Left renal pelvis (tissue), 4 donors: ENCODE measurements at places on chromosomes 6 and 20.

DNA sequence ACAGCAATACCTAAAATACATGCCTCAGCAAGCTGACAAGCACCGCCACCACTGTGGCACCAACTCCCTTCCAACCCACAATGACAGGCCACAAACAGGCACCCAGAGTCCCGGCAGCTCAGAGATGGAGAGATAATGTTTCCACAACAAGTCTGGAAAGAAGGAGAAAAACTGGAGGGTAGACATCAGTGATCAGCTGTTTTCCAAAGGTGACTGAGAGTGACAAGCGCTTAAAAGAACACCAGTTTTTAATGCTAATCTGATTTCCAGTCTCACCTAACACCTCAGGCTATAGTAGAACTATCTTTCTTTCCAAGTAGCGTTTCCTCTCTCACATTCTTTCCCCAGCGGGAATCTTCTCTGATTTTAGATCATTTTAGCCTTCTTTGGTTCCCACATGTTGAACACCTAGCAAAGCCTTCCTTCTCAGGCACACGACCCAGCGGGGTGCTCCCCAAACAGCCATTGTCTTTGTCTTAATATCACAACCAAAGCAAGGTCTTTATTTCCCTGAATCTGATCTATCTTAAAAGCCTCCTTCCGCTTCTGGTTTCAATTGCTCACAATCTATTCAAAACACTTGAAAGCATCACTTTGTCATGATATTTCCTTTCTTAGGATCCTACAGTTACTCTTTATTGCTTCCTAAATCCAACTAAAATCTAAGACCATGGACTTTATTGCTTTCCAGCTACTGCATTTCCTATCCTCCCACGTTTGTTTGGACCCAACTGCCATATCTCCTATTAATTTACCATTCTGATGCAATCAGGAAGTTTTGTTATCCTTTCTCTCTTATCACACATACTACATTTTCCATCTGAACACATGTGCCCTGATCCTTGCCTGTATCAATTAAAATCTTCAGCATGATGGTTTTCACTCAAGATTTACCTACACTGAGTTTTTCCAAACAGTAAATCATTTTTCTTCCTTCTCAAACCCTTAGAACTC is 282.7 kb downstream of the ADGB start:
- no peak for DNase-seq

DNA sequence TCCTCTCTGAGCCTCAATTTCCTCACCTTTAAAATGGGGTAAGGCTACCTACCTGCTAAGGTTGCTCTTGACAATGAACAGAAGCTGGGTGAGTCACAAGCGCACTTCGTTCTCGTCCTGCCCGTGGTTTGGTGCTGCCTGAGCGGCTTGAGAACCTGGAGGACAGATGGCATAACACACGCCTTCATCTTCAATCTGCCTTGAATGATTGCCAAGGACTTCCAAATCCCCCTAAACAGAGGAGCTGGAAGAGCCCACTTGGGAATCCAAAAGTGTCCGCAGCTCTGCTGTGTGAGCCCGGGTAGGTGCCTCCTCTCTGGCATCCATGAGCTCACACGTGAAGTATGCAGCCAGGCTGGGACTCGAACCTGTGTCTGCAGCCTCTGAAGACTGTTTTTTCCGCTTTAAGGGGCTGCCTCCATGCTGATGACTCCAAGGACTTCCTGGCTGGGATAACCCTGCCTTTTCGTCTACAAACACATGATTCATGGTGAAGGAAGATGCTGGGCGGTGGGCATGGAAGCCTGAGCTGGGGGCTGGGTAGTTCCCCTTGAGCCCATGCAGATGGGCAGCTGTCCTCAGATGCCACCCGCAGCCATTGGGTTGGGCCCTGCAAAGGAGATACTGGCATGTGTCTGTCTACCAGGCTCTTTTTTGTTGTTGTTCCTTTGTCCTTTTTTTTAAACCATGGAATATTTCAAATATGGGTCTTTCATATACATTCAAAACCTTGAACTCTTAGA is 25.3 kb upstream of the CSNK2A1 start:
- DNase-seq, result no peak

DNA sequence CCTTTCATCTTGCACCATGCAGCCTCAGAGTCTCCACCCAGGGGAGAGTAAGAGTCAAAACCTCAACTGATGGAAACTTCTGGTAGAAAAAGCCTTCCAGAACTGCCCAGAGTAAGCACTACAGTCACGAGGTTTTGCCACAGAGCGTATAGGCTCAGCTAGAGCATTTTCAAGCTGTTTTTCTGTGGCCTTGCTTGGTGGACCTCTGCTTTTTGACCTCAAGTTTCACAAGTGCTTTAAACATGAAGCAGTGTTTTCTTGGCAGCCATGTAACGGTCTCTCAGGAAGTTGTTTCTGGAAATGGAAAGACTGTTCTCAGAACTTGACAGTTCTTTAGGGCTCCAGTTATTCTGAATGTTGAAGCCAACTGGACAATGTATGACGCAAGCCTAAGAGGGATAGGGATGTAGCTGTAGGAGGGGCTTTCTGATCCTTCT is 146.5 kb downstream of the ZDHHC14 start:
- DNase-seq, result no peak

- DNase-seq, result no peak
Observed at GRCh38 chr20:22905658-22906057, 129.5 kb upstream of the SSTR4 start.

GRCh38 chr6:124524491-124525200 is 437.6 kb upstream of the RNF217 start:
- no peak for DNase-seq

DNA sequence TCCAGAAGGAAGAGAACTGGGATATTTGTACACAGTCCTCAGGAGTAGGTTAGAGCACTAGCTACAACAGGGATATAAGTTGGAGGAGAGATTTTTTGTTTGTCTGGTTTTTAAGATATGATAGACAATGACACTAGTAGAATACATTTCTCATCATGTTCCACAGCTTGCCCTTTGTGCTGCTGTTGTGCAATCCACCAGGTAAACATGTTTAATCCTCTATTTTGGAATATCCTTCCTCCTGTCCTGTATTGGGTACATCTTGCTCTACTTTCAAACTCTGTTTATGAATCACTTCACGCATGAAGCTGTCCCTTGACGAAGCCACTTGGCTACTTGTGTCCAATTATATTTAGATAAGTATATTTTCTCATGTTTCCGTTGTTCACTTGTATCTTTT is 153.6 kb upstream of the TENT5A start:
- DNase-seq, result no peak

- no peak for DNase-seq
Observed at GRCh38 chr20:17730071-17730470, 30.3 kb downstream of the BANF2 start.
